Fibroblast of skin of scalp (primary cell): ENCODE measurements at places on chromosomes 11 and 22.

- DNase-seq = no peak
Observed at GRCh38 chr22:23071230-23072076, 1.1 kb downstream of the GNAZ start.

DNA sequence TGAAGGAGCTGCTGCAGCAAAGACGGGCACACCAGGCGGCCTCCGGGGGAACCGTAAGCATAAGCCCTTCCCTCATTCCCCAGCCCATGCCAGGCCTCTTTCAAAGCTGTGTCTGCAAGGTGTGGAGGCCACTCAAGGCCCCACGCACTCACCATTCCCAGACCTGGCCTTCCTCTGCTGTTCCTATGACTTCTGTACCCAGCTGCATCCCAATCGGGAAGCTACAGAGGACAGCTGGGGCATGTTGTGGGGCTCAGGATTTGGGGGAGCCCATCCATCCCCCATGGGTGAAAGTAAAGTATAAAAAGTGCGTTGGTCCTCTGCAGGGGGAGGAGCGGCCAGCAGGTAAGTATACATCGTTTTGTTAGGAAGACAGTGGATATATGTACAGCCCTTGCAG lies 2.2 kb downstream of the POU2AF3 start:
- no peak for DNase-seq

DNA sequence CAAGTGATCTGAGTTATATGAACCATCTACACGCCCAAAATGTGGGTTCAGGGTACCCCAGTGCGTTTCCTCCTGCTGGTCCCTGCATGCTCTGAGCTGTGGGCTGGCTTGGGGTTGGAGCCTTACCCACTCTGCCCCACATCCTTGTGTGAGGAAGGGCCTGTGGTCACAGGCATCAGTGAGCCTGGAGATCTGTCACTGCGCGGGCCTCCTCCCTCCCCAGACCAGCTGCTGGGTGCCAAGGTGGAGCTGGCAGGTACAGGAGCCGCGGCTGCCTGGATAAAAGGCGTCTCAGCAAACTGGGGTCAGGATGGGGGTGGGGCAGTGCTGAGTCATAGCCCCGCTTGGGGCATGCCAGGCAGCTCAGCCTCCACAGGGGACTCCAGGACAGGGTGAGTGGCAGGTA lies 17.9 kb downstream of the GNAZ start:
- no peak for DNase-seq

DNA sequence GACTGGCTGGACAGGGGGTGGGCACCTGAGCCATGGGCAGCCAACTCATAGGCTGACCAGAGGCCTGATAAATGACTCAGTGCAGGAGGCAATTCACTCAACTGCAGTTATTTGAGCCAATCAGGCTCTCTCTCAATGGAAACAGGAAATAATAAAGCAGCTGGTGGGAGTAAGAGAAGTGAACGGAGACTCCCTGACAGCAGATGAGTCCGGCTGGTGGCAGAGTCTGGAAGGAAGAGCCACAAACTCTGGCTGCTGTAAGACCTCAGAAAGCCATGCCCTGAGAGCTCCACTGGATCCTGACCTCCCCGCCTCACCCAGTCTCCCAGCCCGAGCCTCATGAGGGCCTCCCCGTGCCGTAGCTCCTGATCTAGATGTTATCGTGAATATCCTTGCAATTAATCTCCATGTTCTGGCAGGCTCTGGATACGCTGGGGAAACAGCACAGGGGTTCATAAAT lies 69.8 kb downstream of the TRIM29 start:
- peak; percentile 41 for DNase-seq

DNA sequence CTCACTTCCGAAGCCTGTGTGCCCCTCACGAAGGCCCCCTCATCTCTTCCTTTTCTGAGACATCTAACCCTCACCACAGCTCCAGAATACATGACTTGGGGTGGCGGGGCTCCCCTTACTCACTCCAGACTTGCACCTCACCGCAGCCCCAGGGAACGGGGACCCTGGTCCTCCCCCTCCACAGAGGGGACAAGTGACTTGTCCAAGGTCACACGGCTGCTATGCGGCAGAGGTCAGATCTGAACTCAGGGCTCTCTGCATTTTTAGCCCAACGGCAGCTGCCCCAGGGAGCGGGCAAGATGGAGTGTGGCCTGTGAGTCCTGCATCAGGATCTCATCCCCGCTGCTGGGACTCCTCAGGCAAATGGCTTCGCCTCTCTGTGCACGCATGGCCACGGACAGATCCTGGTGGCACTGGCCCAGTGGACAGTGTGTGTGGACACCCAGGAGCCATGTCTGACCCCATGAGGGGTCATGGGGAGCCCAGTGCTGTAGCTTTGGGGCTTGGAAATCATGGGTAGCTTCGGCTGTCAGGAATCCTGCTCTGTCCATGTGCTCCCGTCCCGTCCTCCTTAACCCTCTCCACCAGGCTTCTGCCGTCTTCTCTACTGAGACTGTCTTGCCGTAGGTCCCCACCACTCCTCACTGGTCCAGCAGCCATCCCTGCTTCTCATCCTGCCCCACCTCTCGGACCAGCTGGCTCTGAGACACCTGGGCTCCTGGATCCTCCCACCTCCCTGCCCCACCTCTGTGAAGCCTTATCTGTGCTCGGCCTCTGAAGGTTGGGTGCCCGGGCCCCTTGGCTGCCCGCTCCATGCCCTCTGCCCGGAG lies 48.0 kb upstream of the CARS1 start:
- DNase-seq = no peak

GRCh38 chr11:116970485-116971292 lies 127.5 kb downstream of the SIK3 start:
- DNase-seq = peak; percentile 38

- DNase-seq = no peak
Observed at GRCh38 chr11:3669742-3670183, 1.4 kb downstream of the CHRNA10 start.

DNA sequence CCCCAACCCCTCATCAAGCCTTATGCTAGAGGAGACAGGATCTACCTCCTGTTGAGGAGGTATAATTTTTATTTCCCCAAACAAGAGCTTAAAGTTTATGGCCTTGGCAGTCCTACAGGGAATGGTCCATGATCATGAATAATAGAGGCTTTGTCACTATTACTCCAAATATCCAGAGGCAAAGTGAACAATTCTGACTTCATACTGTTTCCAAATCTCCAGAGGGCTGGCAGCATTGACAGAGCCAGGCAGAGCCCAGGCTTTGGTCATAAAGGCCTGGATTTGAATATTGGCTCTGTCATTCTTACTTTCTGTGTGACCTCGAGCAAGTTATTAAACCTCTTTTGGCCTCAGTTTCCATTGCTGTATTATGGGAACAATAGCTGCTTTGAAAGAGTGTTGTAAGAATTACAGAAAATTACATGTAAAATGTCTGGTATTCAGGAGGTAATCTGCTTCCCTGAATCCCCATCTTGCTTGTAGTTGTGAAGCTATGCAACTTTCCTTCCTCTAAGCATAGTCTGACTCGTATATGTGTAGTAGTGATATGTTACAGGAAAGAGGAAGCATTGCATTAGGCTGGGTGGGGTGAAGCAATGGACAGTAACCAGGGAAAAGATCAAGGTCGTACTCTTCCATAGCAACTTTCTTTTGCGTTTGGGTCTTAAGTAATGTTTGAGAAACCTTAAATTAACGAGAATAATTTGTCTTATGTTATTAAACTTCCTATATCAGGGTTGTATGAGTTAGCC lies 88.8 kb downstream of the CD44 start:
- peak; percentile 17 for DNase-seq

DNA sequence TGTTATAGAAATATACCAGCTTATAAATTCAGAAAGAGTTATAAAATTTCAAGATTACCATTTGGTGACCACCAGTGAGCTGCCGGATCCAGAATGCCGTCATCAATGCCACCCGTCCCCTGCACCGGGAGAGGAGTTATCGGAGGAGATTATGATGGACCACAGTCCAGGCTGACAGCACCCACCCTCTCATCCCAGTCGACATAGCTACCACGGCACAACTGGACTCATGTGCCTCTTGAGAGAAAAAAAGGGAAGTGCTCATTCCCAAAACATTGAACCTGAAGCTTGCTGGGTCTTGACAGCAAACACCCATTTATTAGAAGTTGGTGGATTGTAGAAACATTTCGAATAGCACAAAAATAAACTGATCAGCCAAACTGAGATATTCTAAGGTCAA lies 1331.5 kb downstream of the TBC1D22A start:
- DNase-seq = no peak

DNA sequence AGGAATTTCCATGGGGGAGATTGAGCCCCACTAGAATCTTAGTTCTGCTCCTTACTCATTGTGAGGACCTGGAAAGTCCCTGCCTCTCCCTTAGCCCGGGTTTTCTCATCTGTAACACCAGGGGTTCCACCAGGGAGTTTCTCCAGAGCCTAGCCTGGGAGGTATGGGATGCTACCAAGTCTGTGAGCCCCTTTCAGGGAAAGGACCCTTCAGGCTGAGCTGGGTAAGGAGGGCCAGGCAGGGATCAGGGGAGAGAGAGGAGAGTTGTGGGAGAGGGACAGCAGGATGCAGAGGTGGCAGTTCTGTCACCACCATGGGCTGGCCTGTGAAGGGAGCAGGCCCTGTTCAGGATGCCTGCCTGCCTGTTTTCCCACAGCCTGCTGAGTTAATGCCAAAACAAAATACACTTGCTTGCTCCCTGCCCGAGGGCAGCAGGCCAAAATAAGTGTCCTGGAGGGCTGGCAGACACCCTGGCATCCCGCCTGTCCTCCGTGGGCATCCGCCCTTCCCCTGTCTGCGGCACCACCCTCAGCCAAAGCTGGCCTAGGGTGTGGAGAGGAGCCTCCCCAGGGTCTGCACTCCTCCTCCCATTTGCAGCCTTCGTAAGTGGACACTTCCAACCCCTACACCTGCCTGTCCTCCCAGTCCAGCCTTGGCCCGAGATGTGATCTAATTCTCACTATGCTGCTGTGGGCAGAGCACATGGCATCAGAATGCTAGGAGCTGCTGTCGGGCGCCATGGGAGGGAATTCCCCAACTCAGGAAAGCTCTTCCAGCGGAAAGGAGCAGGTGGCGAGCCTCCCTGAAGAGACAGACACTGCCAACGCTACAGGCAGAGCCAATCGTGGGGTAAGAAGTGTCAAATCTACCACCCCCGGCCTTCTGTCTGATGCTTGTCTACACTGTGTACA lies 5.9 kb upstream of the FCHSD2 start:
- no peak for DNase-seq

- peak; percentile 60 for DNase-seq
Observed at GRCh38 chr11:117610901-117611300, 186.1 kb downstream of the DSCAML1 start.

GRCh38 chr22:39348909-39349505 lies 784 bp upstream of the SYNGR1 start:
- DNase-seq = no peak
